ENCODE measurements at places on chromosomes 6 and 20.

- DNase-seq, result no peak
Observed at GRCh38 chr20:63155266-63156165, 60.4 kb downstream of the YTHDF1 start.

- DNase-seq, result no peak
Observed at GRCh38 chr20:3890398-3890751, 1.2 kb downstream of the PANK2 start.

- DNase-seq, result no peak
Observed at GRCh38 chr20:48294196-48294595, 508.9 kb upstream of the SULF2 start.

DNA sequence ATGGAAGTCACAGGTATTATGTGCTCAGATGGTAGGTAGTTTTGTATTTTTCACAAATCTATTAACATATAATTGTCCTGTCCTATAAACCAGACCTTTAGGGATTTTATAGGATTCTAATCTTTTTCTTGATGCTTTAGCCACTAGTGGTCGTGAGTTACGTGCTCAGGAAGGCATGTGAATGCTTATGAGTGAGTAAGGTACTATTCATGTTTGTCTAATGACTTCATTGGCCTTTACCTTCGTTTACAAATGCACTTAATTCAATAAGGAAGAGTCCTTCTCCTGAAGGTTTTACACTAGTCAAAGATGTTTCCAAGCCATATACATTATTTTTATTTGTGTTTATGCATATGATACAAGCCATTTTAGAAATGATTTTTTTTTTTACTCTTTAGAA lies 23.0 kb downstream of the PACRG start:
- DNase-seq, result no peak

GRCh38 chr20:20747298-20747697 lies 34.9 kb upstream of the RALGAPA2 start:
- no peak for DNase-seq

DNA sequence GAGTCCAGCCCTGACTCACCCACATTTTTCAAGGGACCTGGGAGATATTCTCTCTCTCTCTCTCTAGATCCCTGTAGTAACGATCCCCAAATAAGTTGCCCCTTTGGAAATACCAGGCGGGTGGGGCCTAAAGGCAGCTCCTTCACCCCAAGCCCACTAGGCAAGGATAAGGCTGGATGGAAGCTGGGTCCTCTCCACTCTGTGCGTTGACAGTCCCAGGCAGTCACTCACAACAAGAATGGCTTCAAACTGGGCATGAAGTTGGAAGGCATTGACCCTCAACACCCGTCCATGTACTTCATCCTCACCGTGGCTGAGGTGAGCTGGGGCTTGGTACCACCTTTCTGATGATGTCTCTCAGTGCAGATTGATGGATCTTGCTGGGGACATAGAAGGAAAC lies 21.6 kb downstream of the L3MBTL1 start:
- no peak for DNase-seq

GRCh38 chr6:96940322-96940721 lies 15.8 kb downstream of the KLHL32 start:
- DNase-seq, result no peak

DNA sequence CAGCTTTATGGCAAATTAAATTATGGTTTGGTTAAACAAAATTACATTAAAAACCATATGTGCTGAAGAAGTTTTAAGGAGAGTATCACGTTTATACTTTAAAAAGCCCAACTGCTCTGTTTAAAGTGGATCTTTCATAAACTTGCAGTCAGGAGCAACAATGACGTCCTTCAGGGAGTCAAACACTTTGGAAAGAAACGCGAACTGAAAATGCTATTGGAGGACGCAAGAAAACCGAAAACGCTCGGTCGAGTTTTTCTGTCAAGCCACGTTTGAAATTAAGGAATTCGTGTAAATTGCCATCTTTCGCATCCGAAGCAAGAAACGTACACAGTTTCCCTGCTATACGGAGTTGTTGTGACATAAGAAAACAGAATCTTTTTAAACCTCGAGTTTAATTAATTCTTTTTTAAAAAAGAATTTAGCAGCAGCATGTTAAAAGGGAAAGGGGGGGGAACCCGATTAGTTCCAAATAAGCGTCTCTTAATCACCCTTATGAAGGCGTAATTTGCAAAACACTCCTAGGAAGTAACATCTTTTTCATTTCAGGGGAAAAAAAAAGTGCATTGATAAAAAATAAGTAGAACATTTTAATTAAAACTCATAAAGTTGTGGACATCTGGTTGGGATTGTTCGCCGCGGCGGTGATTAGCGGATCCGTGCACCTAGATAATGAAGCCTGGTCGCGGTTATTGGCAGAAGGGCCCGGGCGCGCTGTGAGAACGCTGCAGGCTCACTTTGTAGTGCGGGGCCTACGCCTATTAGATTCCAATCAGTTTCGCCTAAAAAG lies 295.4 kb downstream of the TFAP2C start:
- DNase-seq, result no peak

DNA sequence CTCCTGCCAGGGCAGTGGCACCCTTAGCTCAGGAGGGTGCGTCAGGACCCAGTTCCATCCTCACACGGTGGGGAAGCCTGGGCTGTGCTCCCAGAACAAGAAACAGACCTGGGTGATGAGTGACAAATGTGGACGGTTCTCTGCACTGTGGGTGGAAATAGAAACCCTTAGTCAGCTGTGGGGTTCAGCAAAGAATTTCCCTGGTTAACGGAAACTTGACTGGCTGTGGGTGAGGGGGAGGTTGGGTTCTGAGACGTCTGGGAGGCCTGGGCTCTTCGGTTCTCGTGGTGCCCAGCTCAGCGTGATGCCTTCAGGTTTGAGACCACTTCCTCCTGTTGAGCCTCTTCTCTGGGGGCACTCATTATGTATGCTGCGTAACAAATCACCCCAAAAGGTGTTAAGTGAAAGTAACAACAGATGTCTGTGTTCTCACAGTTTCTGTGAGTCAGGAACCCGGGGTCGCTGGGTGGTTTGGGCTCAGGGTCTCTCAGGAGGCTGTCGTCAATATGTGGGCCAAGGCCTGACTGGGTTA lies 53.1 kb upstream of the FAM83D start:
- DNase-seq, result peak; percentile 86

GRCh38 chr6:16163066-16163465 lies 34.2 kb downstream of the MYLIP start:
- no peak for DNase-seq

- DNase-seq, result no peak
Observed at GRCh38 chr6:124671324-124671723, 290.9 kb upstream of the RNF217 start.

GRCh38 chr20:49313283-49313682 lies 35.4 kb upstream of the ZNFX1 start:
- DNase-seq, result no peak

DNA sequence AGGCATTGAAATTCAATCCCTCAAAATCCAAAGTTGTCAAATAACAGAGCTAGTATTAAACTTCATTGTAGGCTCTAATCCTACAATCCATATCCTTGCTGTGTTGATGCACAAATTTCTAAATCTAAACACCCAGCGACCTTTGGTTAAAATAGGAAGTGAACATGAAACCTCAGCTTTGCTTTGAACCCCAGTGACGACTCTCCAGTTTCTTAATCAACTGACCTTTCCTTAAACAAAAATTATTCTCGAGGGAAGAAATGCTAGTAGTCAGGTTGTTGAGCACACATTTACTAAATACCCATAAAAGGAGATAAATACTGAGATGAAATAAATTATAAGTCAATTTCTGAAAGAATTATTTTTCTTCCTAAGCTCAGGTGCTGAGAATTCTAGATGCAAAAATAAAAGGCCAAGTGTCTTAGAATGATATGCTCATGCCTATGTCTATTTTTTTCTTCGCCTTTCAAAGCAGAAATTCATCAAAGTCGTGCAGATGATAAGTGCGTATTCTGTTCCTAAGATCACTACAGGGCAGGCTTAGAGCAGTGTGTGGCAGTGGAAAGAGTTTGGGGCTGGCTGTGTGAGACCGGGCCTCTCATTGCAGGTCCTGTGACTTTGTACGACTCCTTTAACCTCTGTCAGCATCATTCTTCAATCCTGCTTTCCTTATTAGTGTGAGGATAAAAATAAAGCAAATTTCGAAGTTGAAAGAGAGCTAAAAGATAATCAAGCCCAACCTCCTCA lies 208.7 kb downstream of the PRL start:
- no peak for DNase-seq

DNA sequence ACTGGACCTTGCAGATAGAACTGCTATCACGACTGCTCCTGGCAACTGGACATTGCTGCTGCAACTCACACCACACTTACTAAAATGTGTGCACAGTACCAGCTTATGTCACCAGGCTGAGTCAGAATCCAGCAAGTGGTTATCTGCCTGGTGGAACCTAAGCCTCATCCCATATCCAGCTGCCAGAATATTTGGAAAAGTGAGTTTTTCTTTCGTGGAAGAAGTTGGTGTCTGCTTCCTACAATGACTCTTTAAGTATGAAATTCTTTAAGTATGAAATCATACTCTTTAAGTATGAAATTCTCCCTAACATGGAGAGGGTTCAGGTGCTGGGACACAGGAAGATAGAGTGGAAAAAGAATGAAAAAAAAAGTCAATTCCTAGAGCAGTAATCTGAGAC lies 16.4 kb upstream of the POLR1H start:
- no peak for DNase-seq

GRCh38 chr6:36516988-36517387 lies 30.3 kb downstream of the STK38 start:
- no peak for DNase-seq

- DNase-seq, result no peak
Observed at GRCh38 chr6:90048206-90048967, 154.1 kb downstream of the GJA10 start.

GRCh38 chr6:8579372-8579771 lies 144.0 kb upstream of the SLC35B3 start:
- no peak for DNase-seq

GRCh38 chr6:73329201-73329600 lies 24.9 kb downstream of the DPPA5 start:
- DNase-seq, result no peak

DNA sequence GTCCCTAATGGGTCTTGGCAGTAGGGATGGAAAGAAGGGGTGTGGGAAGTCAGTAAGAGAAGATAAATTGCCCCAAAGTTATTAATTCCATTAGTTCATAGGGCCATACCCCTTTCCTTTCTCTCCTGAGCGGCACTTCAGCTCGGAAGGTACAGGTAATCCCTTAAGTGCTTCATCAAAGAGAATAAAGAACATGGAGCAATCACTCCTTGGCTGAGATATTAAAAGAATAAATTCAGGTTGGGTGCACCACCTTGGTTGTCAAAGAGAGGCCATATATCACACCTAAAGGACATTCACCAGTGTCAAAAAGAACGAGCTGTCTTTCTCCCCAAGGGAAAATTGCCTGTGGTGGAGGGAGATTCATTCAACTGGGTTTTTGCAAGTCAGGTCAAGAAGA lies 87.5 kb downstream of the EDN3 start:
- no peak for DNase-seq

- no peak for DNase-seq
Observed at GRCh38 chr20:49112596-49113274, 66.6 kb downstream of the CSE1L start.

GRCh38 chr6:81565071-81565470 lies 187.4 kb downstream of the TENT5A start:
- DNase-seq, result no peak

GRCh38 chr6:1335367-1336037 lies 23.6 kb downstream of the FOXQ1 start:
- no peak for DNase-seq

DNA sequence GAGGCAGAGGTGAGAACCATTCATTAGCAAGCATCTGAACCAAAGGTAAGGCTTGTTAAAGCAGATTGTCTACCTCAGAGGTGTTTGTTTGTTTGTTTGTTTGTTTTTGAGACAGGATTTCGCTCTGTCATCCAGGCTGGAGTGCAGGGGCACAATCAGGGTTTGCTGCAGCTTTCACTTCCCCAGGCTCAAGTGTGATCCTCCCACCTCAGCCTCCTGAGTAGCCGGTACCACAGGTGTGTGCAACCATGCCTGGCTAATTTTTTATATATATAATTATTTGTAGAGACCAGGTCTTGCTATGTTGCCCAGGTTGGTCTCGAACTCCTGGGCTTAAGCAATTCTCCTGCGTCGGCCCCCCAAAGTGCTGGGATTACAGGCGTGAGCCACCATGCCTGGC lies 17.2 kb downstream of the CYP39A1 start:
- DNase-seq, result no peak

GRCh38 chr6:33620158-33620855 lies 815 bp upstream of the ITPR3 start:
- DNase-seq, result no peak

DNA sequence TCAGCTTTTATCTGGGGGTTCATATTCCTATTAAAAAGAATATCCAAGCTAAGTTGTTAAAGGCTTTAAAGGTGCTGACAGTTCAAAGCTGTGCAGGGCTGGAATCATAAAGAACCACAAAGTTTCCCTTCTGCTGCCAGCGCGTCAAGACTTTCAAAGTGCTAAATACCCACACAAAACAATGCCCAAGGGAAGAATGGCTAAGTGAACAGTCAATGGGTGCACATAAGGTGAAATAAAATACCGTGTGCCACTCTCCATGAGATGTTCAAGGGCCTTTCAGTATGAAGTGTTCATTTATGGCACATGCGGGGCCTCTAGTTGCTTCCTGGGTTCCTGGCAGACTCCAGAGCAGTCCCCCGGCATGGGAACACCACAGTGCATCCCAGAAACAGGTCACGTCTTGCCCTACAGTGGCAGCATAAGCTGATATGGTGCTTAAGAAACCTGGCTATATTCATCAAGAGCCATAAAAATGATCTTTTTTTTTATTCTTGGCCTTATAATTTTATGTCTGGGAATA lies 14.1 kb downstream of the TXNDC5 start:
- no peak for DNase-seq

DNA sequence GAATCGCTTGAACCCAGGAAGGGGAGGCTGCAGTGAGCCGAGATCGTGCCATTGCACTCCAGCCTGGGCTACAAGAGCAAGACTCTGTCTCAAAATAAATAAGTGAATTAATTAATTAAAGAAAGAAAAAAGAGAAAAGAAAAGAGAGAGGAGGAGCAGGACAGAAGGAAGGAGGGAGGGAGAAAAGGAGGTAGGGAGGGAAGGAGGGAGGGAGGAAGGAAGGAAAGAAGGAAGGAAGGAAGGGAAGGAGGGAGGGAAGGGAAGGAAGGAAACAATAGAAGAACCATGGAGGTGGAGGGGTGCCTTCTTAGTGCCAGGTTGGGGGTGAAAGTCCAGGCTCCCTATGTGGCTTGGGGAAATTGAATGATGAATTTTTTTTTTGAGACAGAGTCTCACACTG lies 6.5 kb upstream of the AHCY start:
- no peak for DNase-seq

GRCh38 chr20:47791084-47791599 lies 5.9 kb upstream of the SULF2 start:
- DNase-seq, result no peak

- no peak for DNase-seq
Observed at GRCh38 chr6:122719176-122719575, 60.3 kb upstream of the FABP7 start.

GRCh38 chr6:1832844-1833787 lies 223.4 kb downstream of the FOXC1 start:
- DNase-seq, result no peak

All from stimulated activated CD8-positive, alpha-beta memory T cell treated with anti-CD3 and anti-CD28 coated beads, Interleukin-4, amount 100 ng/mL, for 4 hours (primary cell).